Foreskin keratinocyte (primary cell): ENCODE measurements at places on chromosomes 7 and 10.

- no peak for DNase-seq
These were observed 35.1 kb upstream of the DNAH11 start for GRCh38 chr7:21507627-21508343.

DNA sequence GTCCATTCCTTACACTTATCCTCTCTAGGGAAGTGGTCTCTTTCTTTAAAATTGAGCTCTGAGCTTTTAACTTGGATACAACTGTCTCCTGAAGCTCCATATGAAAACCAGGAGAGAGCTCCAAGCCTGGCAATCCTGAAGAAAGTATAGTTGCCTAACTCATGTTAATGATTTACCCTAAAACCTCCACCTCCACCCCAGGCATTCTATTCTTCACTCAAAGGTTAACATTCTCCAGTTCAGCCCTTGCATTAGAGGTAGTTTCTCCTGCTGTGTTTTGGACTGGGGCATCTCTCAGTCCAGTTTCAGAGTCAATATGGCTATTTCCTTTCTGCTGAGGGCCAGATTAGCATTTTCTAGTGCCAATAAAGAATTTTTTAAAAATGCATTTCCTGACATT lies 195.5 kb downstream of the SLC25A13 start:
- no peak for DNase-seq

DNA sequence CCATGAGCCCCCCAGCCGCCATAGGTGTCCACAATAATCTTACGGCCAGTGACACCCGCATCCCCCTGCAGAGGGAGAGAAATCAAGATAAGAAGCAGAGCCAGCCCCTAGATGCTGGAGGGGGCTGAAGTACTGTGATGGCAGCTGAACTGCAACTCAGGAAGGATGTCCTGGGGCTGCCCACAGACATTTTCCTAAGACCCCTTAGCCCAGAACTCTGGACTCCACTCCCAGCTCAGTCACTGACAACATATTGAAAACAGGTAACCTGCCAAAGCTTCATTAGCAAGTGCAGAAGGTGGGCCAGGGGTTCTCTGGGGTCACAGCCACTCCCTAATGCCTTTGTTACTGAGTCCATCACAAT lies 14.3 kb downstream of the MAT1A start:
- no peak for DNase-seq

DNA sequence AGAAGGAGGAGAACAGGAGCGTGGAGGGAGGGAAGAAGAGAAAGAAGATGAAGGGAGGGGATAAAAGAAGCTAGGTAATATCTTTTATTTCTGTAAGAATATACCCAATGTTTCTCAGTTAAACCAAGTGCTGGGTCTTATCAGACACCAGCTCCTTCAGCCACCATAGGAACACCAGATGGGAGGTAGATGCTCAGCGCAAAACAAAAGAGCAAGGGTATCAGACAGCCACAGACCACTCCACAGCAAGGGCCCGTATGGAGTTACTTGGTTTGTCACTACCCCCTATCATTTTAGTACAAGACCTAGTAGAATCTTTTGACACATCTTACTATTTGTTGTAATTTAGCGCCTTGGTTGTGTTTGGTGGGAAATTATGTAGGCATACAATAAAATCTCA lies 65.9 kb upstream of the FAM133B start:
- no peak for DNase-seq

DNA sequence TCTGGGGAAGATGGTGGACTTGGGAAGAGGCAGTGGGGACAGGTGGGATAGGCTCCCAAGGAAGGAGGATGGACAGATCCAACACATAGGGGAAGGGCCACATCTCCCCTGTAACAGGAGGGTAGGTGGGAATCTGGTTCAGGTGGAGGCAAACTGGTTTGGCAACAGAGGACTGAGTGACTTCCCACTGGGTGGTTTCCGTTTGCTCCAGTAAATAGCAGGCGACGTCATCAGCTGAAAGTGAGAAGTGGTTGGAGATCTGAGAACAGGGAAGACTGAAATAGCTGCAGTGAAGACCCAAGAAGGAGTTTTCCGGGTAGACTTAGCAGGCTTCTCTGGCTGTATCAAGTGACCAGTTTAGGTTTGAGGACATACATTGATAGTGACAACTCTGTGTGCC lies 504.4 kb downstream of the GALNT17 start:
- peak; percentile 49 for DNase-seq

DNA sequence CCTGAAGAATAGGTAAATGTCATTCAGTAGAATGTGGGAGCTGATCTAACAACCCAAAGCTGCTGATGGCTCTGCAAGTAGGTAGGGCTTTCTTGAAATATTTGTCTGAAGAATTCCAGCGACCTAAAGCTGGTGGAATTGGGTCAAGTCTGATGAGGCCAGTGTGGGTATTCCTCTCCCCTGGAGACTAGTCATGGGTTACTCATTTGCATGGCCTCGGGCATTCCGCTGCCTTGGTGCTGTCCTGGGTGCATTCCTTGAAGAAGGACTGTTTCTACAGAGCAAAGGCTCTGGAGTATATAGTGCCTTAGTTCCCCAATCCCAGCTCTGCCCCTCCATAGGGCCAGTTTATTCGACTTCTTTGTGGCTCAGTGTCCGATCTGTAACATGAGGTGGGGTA lies 19.2 kb downstream of the PDK4 start:
- peak; percentile 3 for DNase-seq

DNA sequence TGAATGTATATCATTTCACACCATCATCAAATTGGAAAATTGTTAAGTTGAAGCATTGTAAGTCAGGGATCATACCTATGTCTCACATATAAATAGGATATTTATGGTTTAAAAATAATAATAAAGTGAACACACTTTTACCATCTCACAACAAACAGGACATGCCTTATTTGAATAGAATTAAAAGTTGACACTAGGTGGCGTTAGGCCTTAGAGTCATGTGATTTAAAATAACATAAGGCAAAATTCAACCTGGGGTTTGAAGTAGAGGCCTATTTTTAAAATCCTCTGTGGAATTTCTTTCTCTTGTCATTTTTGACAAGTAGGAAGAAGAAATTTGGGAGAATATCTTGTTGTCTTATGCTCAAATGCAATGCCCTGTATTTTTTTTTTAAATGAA lies 184.7 kb upstream of the PCDH15 start:
- DNase-seq = no peak

DNA sequence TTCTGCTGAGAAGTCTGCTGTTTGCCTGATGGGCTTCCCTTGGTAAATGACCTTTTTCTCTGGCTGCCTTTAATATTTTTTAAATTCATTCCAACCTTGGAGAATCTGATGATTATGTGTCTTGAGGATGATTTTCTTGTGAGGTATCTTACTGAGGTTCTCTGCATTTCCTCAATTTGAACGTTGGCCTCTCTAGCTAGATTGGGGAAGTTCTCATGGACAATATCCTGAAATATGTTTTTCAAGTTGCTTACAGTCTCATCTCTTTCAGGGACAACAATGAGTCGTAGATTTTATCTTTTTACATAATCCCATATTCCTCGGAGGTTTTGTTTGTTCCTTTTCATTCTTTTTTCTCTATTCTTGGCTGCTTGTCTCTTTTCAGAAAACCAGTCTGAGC lies 208.4 kb downstream of the KIF20B start:
- DNase-seq = no peak

DNA sequence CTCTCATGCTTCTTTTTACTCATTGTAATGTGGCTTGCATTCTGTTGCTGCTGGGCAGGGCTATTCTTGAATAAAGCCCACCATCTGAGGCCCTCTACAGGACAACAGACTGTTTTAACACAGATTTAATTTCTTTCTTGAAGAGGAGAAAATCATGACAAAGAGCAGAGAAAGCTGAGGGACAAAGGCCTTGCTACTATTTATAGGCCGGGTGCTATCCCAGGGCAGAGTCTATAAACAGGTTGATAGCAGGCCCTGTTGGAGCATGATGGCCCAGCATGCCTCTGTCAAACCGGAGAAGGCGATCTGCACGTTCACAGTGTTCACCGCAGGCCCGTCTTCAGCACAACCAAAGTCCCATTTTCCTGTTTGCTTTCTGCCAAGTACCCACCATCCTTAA lies 3.0 kb downstream of the VIPR2 start:
- DNase-seq = no peak

DNA sequence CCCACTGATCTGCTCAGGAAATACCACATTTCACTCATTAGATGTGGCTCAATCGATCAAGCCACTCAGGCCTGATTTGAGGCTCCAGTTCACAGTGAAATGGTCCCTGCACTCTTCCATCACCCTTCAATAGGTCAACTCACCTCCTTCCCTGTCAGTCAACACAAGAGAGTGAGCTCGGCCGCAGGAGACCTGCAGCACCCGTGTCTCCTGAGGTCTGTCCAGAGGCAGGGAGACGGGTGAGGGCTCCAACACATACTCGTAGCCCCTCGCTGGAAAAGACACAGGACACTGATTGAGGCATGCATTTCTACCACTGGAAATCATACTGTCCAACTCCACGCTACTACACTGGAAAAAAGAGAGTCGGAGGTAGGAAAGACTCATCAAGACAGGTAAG lies 7.1 kb downstream of the RCC1L start:
- no peak for DNase-seq

- peak; percentile 53 for DNase-seq
These were observed 44.6 kb upstream of the TSPAN13 start for GRCh38 chr7:16708980-16709379.

- DNase-seq = no peak
These were observed 1.1 kb downstream of the AUTS2 start for GRCh38 chr7:69599286-69599954.

- no peak for DNase-seq
These were observed 3.0 kb downstream of the ZYX start for GRCh38 chr7:143384148-143384547.

DNA sequence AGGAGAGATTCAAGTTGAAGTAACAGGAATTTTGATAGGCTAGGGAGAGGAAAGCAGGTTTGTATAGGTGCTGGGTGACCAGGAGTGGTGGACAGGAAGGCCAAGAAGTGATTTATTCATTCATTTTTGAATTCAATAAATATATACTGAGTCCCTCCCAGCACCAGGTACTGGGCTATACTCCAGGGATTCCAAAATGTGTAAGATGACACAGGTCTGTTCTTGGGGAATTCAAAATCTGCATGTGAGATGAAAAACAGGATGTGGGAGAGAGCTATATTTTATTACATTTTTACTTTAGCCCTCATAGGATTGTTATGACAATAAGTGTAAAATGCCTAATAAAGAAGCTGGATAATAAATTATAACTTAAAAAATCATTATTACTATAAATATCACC lies 134.9 kb downstream of the ANK3 start:
- no peak for DNase-seq

DNA sequence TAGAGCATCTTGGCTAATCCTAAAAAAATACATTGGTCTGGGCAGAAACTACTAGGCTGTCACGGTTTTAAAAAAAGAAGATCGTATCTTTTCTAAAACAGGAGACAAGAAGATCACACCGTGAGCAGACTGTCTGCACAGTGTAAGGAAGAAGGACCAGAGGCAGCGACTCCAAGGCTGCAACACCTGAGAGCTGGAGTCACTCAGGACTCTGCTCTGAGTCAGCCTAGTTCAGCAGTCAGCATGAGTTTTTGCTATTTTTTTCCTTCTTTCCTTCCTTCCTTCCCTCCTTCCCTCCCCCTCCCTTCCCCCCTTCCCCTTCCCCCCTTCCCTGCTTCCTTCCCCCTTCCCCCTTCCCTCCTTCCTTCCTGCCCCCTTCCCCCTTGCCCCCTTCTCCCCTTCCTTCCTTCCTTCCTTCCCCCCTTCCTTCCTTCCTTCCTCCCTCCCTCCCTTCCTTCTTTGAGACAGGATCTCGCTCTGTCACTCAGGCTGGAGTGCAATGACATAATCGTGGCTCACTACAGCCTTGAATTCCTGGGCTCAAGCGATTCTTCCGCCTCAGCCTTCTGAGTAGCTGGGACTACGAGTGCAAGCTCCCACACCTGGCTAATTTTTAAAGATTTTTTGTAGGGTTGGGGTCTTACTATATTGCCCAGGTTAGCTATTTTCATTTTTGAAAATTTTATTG lies 24.4 kb downstream of the BAG3 start:
- peak; percentile 70 for DNase-seq

DNA sequence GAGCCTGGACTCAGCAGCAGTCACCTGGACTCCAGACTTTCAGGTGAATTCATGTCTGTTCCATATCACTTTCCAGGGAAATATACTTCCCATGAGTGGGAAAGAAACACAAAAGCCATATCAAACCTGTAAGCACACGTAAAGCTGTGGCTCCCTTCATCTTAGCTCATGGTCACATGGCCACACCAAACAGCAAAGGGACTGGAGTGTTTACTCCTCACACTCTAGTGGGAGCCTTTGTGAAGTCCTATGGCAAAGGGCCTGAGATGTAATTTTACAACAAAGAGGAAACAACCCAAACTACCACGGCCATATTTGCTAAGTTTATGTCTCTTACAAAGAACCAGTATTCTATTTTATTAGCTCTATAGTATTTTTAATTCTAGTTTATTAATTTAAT lies 16.3 kb downstream of the SFTPA1 start:
- no peak for DNase-seq

DNA sequence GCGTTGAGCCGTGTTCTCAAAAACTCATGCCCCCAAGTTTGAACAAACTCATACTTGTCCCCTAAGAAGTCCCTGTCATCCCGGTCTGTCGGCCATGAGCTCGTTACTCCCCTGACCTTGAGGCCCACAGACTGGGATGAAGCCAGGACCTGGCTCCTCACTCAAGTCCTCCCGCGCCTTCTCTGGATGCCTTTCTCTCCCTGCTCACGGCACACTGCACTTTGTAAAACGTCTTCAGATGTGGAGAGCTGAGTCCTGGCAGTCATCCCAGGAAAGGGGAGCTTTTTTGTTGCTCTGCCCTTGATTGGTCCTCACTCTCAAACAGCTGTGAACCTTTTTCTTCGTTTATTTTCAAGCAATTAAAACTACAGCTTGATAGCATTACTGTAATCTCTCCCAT lies 110.8 kb downstream of the JAZF1 start:
- no peak for DNase-seq
